Naive B cell (primary cell): ENCODE measurements at places on chromosomes 7 and 10.

- DNase-seq, result no peak
- no peak overlapping the region for H3K27ac ChIP-seq
- peaks cover 16% of the 10 kb centered on the region for H3K4me1 ChIP-seq
- H3K4me3 ChIP-seq, result peak overlapping the region; percentile 27
- no peaks in the 10 kb centered on the region for H3K36me3 ChIP-seq
- H3K27me3 ChIP-seq, result no peaks in the 10 kb centered on the region
Measured at GRCh38 chr7:100484673-100485045, 932 bp downstream of the NYAP1 start.

DNA sequence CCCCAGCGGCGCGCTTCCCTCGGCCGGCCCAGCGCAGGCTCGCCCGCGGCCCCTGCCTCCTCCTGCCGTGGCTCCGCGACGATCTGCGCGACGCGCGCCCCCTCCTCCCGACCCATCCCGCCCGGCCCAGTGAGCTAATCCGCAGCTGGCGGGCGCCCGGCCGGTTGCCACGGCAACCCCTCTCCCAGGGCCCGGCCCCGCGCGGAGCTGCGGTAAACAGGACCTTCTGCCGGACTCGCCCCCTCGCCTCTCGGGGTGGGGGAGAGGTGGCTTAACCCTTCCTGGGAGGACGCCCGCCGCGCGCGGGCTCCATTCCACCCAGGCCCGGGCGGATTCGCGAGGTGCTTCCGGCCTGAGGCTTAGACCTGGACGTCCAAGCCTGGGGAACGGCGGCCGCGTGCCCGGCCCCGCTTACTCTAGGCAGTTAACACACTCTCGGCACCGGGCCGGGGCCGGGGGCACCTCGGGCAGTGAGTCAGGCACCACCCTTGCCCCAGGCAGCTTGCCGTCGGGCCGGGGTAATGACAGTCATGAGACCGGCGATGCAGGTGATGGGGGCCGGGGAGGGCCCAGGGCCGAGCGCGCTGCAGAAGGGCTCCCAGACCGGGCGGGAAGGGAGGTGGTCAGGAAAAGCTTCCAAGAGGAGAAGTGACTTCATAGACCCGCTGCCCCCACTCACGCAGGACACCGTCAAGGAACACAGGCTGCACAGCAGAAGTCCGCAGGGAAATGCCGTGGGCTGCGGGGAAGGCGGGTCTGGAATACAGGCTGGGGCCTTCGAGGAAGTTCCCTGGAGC, at the start of gene DENND2A:
TSS of gene DENND2A (minus strand) at position 87 of the 797 bp plus-strand sequence. CDS start 38,416 bp downstream, outside the sequence.
- DNase-seq, result peak; percentile 32
- H3K36me3 ChIP-seq, result peaks cover 12% of the 10 kb centered on the region
- peak within 1 kb of the TSS; percentile 94 for H3K4me3 ChIP-seq
- H3K27me3 ChIP-seq, result peaks cover 64% of the 10 kb centered on the region

DNA sequence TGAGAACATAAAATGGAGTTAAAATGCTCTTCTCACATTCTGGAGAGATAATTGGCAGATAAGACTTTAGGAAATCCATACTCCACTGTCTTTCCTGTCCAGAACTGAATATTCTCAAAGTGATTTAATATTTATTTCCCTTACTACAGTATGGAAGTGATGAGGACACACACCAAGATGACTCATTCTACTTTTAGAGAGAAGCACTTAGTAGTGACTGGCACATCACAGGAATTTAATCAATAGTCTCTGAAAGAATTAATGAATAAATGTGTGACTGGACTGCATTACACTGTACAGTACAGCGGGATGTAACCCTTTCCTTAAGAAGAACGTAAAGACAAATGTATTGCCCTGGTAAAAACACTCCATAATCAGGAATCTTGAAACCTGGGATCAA, 116.7 kb downstream of the SEMA3E start:
- no peak overlapping the region for H3K27ac ChIP-seq
- no peaks in the 10 kb centered on the region for H3K4me1 ChIP-seq
- DNase-seq, result no peak
- H3K27me3 ChIP-seq, result no peaks in the 10 kb centered on the region
- no peak overlapping the region for H3K4me3 ChIP-seq
- no peaks in the 10 kb centered on the region for H3K36me3 ChIP-seq

DNA sequence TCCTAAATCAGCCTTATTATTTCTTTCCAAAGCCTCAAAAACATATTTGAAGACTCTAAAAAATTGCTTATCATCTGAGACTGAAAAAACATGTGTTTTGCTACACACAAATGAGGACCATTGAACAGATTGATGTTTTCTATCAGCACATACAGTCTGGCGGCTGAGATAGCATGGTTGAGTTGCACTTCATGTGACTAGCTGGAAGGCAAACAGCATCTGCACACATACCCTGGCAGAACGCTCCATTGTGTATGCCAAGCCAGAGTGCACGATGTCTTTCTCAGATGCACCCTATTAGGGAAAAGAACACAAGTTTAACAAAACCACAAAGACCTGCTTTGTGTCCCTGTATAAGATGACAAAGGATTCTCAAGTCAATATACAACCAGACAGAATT, 33.0 kb downstream of the FAM25A start:
- no peaks in the 10 kb centered on the region for H3K27me3 ChIP-seq
- DNase-seq, result no peak
- H3K4me3 ChIP-seq, result no peak overlapping the region
- H3K27ac ChIP-seq, result no peak overlapping the region
- H3K36me3 ChIP-seq, result no peaks in the 10 kb centered on the region
- H3K4me1 ChIP-seq, result no peaks in the 10 kb centered on the region

DNA sequence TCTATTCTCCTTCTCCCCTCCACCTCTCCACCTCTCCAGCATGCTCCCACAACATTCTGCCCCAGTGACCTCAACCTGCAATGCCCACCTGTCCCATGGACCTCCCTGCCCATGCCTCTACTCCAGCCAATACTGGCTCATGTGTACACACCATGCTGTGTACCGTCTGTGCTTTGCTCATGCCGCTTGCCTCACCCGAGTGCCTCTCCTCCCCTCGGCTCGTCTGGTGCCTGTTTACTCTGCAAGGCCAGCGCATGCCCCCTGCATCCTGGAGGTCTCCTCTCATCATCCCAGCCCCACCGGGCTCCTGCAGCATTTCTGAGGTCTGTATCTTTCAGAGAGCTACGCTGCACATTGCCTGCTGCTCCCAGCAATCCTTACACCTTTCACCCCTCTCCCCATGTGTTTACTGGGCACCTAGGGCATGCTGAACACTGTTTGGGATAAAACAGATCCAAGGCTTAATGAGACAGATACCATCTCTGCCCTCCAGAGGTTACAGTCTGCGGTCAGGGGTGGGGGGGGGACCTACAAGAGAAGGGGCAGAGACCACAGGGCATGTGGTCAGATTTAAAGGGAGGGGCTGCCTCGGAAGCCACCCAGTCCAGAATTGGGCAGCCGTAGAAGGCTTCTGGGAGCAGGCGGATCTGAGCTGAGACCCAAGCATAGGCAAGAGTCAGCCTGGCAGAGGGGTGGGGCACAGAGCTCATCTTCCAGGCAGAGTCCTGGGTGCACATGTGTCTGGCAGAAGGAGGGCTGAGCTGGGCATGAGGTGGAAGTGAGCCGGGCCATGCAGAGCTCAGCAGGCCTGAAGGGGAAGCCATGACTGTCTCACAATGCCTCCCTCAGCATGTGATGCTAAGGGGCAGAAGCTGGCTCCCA, 29.6 kb upstream of the PSAP start:
- no peaks in the 10 kb centered on the region for H3K36me3 ChIP-seq
- peak overlapping the region; percentile 80 for H3K27ac ChIP-seq
- DNase-seq, result no peak
- H3K4me3 ChIP-seq, result no peak overlapping the region

DNA sequence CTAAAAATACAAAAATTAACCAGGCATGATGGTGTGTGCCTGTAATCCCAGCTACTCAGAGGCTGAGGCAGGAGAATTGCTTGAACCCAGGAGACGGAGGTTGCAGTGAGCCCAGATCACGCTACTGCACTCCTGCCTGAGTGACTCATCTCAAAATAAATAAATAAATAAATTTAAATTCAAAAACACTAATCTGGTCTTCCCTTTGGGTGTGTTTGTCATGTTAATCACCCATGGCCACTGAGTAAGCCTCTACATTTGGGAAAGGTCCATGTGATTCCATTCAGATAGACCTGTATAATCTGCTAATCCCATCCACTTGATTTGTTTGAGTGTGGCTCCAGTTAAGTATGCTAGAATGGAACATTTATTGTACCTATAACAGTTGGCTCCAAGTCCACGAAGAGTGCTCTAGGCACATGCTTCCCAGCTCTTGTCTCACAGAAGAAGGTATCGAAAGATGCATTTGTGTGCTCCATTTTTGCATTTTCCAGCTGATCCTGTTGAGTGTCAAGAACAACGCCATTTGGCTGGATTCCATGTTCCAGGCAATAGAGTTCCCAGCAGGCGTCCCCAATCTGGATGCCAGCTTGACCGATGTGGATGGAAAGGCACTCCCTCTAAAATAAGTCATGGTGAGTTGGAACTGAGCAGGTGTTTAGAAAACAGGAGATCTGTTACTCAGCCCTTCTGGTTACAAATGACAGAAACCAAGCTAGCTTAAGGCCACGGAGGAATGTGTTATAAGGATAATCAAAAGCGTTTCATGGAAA, 4.0 kb downstream of the TUBAL3 start:
- H3K4me1 ChIP-seq, result no peaks in the 10 kb centered on the region
- no peak overlapping the region for H3K27ac ChIP-seq
- no peak for DNase-seq
- H3K36me3 ChIP-seq, result no peaks in the 10 kb centered on the region
- peaks cover 30% of the 10 kb centered on the region for H3K27me3 ChIP-seq

- no peaks in the 10 kb centered on the region for H3K36me3 ChIP-seq
- H3K27me3 ChIP-seq, result no peaks in the 10 kb centered on the region
- no peak for DNase-seq
- H3K4me3 ChIP-seq, result no peak overlapping the region
- H3K4me1 ChIP-seq, result peaks cover 39% of the 10 kb centered on the region
Measured at GRCh38 chr7:28036696-28037095, 143.9 kb downstream of the JAZF1 start.

DNA sequence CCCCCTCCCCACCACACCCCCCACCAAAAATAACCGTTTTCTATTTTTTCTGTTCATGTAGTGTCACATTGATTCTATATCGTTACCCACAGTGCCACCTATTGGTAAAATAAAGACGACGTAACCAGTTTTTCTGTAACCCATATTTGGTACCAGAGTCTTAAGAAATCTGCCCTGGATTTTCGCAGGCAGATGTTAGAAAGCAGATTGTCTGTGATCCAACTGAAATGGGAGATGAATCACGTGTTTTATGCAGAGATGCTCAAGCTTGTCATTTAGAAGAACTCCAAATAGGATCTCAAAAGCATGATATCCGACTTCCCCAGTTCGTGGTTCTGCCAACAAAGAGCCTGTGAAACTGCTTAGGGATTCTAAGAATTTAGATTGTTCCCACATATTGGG, 261.1 kb upstream of the CSTF2T start:
- no peaks in the 10 kb centered on the region for H3K4me1 ChIP-seq
- no peak overlapping the region for H3K4me3 ChIP-seq
- no peaks in the 10 kb centered on the region for H3K36me3 ChIP-seq
- DNase-seq, result peak; percentile 2

GRCh38 chr10:50618624-50619023, 5.1 kb downstream of the SGMS1 start:
- H3K36me3 ChIP-seq, result no peaks in the 10 kb centered on the region
- H3K27me3 ChIP-seq, result no peaks in the 10 kb centered on the region
- peaks cover 56% of the 10 kb centered on the region for H3K4me1 ChIP-seq
- peak overlapping the region; percentile 31 for H3K4me3 ChIP-seq

GRCh38 chr10:77669892-77670291, 32.3 kb upstream of the KCNMA1 start:
- H3K36me3 ChIP-seq, result no peaks in the 10 kb centered on the region
- H3K4me3 ChIP-seq, result no peak overlapping the region
- H3K27ac ChIP-seq, result no peak overlapping the region
- H3K4me1 ChIP-seq, result no peaks in the 10 kb centered on the region
- H3K27me3 ChIP-seq, result peaks cover 52% of the 10 kb centered on the region

- H3K27ac ChIP-seq, result no peak overlapping the region
- H3K27me3 ChIP-seq, result no peaks in the 10 kb centered on the region
- H3K4me3 ChIP-seq, result no peak overlapping the region
- DNase-seq, result no peak
Measured at GRCh38 chr7:7539711-7540110, 4.0 kb upstream of the COL28A1 start.

DNA sequence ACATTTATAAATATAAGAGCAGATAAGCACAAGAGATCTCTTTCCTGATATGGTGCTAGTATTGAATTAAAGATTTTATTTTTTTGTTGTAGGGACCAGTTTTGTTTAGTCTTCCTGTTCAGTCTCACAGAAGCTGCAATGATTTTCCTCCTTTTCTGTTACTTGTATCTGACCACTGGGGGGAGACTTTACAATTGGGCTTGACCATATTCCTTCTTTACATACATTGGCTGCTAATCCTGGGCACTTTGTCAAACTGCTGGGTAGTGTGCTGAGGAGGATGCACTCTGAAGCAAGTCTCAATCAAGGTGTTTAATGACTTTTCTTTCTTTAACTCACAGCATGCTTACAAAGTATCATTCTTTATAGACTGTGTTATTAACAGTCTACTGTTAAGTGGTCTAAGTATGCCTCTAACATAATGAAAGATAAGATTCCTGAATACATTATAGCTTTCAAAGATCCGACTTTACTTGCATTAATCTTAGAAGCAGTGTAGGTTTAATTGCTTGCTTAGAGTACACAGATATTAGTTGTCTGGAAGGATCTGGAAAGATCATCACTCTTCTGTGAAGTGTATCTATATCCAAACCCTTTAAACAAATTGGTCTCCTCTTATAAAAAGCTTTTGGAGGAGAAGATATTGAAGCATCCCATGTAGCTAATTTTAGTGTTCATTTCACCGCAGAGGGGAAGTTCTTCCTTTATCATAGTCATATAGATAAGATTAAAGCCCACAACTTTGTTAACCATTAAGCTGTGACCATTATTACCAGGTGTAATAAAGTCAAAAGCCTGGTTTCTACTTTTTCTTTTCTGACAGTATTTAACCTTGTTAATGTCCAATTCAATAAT, 3.1 kb downstream of the PALS2 start:
- H3K27ac ChIP-seq, result peak overlapping the region; percentile 48
- H3K4me1 ChIP-seq, result peaks cover 60% of the 10 kb centered on the region
- H3K27me3 ChIP-seq, result no peaks in the 10 kb centered on the region
- peak overlapping the region; percentile 37 for H3K4me3 ChIP-seq
- H3K36me3 ChIP-seq, result no peaks in the 10 kb centered on the region
- DNase-seq, result peak; percentile 18

GRCh38 chr10:58399410-58399809, 14.2 kb downstream of the TFAM start:
- DNase-seq, result no peak
- H3K27ac ChIP-seq, result no peak overlapping the region
- no peak overlapping the region for H3K4me3 ChIP-seq

- H3K27ac ChIP-seq, result no peak overlapping the region
- peaks cover 2% of the 10 kb centered on the region for H3K36me3 ChIP-seq
- H3K4me3 ChIP-seq, result no peak overlapping the region
- no peaks in the 10 kb centered on the region for H3K27me3 ChIP-seq
Measured at GRCh38 chr10:119335671-119336353, 128.4 kb downstream of the GRK5 start.

DNA sequence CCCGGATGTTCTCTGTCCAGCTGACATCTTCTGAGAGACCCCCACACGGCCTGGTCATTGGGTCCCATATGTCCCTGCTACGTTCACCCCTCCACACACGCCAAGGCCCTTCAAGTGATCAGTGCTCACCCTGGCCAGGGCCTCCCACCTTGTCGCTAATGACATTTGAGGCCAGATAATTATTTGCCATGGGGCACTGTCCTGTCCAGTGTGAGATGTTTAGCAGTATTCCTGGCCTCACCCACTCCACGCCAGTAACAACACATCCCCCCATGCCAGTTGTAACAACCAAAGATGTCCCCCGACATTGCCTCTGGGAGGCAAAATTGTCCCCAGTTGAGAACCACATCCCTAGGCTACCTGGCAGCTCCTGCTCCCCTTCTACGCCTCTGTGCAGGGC, 49.9 kb upstream of the NANOS1 start:
- no peak for DNase-seq
- H3K27me3 ChIP-seq, result peaks cover 60% of the 10 kb centered on the region
- no peaks in the 10 kb centered on the region for H3K36me3 ChIP-seq
- no peak overlapping the region for H3K4me3 ChIP-seq
- no peaks in the 10 kb centered on the region for H3K4me1 ChIP-seq
